ENCODE measurements at places on chromosomes 11 and 22.

- DNase-seq, result no peak
Measured at GRCh38 chr11:2781408-2782274, 81.8 kb upstream of the KCNQ1OT1 start.

DNA sequence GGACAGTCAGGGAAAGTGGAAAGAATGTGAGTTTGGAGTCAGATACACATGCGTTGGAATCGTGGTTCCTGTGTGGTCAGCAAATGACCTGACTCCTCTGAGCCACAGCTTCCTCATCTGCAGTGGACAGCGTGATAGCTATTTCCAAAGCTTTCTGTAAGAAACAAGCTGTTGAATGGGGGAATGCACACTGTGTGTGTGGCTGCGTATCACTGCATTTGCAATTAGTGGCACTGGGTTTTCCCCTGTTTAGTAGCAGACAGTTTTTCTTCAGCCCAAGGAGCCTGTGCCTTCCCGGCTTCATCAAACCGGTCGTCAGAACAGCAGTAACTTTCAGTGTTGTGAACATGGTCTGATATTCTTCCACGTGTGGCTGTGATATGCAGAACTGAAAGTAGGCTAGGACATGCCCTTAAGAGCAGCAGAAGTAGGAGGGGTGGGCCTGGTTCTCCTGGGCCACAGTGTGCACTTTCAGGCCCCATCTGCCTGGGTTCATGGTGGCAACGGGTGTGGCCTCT is 121.5 kb downstream of the RRAS2 start:
- no peak for DNase-seq

DNA sequence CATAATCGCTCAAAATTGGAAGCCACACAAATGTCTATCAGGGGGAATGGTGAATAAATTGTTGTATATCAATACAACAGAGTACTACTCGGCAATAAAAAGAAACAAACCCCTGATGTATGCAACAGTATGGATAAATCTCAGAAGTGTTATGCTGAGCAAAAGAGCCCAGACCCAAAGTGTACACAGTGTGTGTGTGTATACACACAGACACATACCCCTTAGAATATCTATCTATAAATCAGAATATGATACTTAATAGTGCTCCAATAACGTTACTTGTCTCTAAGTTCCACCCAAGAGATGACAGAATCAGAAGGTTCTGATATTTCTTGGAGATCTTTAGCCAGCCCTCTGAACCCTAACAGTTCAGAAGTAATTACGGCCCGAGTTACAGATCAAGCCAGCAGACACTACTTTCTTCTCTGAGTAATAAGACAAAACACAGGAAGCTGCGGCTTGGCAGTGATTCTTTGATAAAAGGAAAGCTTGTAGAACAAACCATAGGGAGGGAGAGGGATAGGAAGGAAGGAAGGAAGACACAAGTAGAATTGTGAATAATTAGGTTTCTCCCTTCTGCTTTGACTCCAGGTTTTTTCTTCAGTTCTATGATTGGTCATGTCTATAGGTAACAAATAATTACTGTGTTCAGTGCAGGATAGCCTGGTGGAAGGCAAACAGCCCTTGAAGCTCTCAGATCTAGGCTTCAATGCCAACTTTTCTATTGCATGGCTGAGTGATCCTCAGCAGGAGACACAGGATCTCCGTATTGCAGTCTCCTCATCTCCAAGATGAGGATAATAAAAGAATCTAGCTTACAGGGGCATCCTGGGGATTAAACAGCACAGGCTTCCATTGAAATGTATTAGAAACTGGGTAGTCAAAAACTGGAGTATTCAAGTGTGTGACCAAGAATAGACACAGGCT is 75.6 kb upstream of the TEAD1 start:
- no peak for DNase-seq

- no peak for DNase-seq
Measured at GRCh38 chr11:86873573-86874083, 73.3 kb downstream of the PRSS23 start.

- DNase-seq, result no peak
Measured at GRCh38 chr22:16609548-16610261, 17.1 kb upstream of the CCT8L2 start.

DNA sequence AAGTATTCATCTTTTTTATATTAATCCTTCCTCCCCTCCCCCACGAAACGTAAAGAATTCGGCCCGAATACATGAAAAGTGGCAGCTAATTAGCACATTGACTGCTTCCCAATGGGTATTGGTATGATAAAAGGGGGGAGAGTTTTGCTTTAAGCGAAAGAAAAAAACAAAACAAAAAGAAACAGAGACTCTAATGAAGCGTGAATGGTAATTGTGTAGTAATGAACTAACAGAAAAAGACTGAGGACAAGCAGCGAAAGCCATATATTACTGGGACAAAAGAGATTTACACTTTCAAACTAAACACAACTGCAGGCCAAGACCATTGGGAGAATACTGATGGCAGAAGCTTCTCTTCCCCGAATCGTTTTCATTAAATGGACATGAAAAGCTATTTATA is 2.5 kb downstream of the DBX1 start:
- DNase-seq, result no peak

DNA sequence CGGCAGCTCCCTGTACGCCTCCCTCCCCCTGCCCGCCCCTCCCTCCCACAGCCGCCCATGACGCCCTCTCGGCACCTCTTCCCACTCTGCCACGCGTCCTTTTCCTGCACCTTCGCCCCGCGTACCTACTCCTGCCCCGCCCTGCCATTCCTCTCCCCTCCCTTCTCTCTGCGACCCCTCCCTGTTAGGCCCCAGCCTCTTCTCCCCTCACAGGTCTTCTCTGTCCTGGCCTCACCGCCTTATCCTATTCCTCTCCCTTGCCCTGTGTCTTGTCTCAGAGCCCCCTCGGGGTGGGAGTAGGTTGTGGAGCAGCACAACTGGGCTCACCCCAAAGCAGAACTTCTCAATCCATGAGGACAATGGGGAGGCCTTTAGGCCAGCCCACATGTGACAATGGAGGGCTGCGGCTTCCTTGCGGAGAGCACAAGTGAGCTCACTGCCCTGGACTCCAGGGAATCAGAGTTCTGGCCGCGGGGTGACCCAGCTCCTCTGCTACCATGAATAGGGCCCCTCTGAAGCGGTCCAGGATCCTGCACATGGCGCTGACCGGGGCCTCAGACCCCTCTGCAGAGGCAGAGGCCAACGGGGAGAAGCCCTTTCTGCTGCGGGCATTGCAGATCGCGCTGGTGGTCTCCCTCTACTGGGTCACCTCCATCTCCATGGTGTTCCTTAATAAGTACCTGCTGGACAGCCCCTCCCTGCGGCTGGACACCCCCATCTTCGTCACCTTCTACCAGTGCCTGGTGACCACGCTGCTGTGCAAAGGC is 539 bp downstream of the SLC35C1 start:
- no peak for DNase-seq

GRCh38 chr11:71282581-71283351 is 30.4 kb upstream of the SHANK2 start:
- no peak for DNase-seq

GRCh38 chr11:57597461-57597915 is at the start of gene SERPING1:
Gene SERPING1, plus strand, starts transcription at chr11:57597685. Its CDS starts 586 bp downstream, at chr11:57598271.
- DNase-seq, result no peak

GRCh38 chr11:31725176-31725575 is 85.9 kb downstream of the PAX6 start:
- DNase-seq, result no peak

DNA sequence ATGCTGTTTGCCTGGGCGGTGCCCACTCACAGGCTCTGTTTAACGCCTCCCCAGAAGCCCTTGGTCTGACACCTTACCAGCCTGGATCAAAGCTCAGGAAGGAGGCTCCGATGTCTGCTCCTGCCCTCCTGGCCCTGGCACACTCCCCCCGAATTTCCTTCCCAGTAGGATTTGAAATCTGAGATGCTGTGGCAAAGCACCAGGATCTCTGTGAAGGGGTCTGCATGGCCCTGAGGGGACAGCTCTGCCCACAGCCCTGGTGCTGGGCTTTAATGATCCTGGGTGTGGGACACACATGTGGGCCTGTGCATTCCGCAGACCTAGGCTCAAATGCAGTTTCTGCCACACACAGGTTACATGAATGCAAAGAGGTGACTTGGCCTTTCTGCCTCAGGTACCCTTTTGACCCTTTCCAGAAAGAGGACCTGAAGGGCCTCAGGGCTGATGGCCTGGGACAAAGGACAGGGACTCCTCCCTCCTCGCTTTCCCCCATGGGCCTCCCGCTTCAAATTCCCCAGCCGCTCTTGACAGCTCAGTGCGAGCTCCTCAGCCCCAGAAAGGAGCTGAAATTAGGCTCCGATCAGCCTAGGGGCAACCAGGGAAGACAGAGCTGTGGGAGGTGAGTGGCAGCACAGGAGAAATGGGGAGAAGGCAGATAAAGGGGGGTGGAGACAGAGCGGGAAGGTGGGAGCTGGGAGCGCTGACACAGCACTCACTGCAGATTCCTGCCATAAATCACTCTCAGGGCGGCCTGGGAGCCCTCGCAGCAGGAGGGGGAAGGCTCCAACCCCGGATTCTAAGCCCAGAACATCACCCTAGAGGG is 41.3 kb downstream of the TRIM29 start:
- DNase-seq, result no peak

DNA sequence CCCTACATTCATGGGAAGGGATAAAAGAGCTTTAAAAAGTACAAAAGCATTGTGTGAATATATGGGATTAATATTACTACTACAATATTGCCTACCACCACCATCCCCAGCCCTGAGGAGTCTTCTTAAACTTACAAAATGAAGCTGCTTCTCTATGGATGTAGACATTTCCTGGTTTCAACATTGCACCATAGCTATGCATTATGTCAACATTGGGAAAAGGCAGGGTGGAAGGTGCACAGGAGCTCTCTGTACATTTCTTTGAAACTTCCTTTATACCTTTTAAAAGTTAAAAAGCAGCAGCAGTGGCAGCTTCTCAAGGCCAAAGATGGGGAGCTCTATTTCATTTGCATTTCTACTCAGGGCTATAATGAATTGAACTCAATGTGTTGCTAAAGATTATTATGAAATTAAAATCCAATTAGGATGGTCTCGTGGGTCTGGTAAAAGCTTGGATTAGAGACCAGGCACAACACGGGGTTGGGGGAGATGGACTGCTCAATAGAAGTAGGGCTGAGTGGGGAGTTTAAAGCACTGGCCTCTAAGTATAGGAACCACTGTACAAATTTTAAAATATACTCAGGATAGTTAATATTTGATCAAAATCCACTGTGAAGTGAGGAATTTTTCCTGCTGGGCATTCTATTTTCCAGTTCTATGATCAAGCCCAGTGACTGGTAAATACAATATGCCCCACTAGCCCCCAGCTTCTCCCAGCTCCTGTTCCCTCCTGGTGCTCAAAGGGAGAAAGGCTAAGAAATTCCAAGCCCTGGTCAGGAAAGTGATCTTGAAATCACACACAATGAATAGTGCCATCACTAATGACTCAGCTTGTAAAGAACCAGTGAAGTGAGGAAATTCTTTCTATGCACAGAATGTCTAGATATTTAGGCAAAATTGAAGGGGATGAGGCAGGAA is 362.7 kb upstream of the CCDC90B start:
- DNase-seq, result no peak

DNA sequence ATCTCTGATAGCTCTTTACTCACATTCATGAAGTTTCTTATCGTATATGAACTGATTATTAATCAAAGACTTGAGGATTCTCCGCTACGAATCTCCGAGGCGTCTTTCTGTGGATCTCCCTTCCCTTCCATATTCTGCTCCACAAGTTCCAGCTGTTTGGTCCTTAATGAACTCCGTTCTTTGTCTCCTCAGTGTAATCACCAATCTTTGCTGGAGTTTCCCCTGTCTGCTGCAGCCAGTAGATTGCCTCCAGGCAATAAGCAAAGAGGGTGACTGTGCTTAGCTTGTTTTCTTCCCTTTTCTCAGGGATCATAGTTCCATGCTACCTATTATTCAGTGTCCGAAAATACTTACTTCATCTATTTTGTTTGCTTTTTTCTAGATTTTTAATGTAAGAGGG is 169.6 kb upstream of the FOLH1 start:
- no peak for DNase-seq

GRCh38 chr11:60989093-60989650 is 17.7 kb downstream of the CD6 start:
- DNase-seq, result no peak

DNA sequence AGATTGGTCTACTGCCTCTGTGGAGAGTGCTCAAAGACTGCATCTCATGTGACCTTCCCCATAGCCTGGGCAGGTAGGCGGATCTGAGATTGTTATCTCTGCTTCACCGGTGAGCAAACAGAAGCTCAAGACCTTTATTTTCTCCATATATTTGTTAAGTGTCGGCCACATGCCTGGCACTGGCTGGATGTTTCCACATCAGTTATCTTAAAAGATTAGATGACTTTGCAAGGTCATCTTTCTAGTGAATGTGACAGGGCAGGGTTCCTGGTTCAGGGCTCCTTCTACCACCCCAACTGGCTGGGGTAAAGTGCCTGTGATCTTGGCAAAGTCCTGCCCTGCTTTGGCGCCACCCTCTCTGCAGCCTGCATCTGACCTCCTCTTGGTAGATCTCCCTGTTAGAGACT is 125.0 kb downstream of the CCDC81 start:
- DNase-seq, result no peak

DNA sequence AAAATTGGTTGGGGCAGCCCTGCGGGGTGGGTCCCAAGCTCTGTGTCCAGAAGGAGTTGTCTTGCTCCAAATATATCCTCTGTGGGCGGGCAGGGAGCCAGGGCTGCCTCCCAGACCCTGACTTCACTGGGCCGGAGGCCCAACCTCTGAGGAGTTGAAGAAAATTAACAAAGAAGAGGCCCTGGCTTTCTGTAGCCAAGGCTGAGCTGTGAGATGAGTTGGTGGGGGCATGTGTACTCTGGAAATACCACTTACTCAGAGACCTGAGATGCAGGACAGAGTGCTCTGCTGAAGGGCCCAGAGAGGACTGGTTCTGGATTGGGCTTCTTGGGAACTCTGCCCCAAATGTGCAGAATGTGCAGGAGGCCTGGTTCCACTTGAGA is 96.3 kb downstream of the SWAP70 start:
- no peak for DNase-seq

- DNase-seq, result no peak
Measured at GRCh38 chr11:3340025-3340424, 38.9 kb downstream of the ZNF195 start.

GRCh38 chr11:64294774-64295173 is 3.7 kb downstream of the KCNK4 start:
- DNase-seq, result no peak

- DNase-seq, result no peak
Measured at GRCh38 chr11:196786-197731, 4.2 kb downstream of the SCGB1C1 start.

GRCh38 chr22:28620244-28620922 is 59.3 kb downstream of the TTC28 start:
- no peak for DNase-seq

DNA sequence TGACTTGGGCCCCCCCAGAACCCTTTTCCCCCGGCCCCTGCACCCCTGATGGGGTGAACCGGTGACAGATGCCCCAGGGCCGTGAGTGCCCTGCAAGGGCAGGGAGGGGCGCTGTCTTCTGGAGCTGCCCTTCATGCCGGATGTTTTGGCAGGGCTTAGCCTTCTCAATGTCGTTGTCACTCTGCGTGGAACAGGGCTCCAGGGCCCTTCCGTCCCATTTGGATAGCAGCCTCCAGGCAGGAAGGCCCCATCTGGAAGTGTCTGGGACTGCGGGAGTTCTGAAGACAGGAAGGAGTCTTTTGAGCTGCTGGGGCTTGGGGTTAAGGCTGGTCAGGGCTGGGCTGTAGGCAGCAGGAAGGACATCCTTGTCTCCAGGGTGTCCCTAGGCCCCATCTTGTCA is 4.6 kb downstream of the FRMD8 start:
- DNase-seq, result no peak

- no peak for DNase-seq
Measured at GRCh38 chr11:117573326-117573725, 223.7 kb downstream of the DSCAML1 start.
